ENCODE measurements at places on chromosomes 6 and 20.

- no peak for DNase-seq
Measured at GRCh38 chr6:166803471-166803870, 152.9 kb downstream of the RNASET2 start.

- DNase-seq: no peak
Measured at GRCh38 chr6:10190042-10190441, 224.8 kb downstream of the TFAP2A start.

- DNase-seq: no peak
Measured at GRCh38 chr6:8240301-8240700, 138.0 kb upstream of the EEF1E1 start.

- no peak for DNase-seq
Measured at GRCh38 chr20:45445805-45446562, 23.6 kb upstream of the WFDC2 start.

DNA sequence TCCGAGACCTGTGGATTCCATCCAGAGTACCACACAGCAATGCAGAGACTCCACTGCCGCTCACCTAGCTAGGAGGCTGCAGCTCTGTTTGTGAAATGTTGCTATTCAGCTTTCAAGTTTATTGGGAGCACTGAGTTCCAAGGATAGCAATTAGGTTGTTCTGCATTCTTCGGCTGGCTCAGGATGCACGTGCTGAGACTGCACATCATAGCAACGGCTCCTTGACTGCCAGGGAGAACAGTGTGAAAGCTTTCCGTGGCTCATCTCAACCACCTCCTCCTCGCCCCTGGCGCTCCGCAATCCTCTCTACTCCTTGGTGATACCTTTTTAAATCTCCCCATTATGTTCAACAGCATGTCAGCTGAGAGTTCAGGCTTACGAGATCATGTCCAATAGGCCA is 116.6 kb downstream of the TSHZ2 start:
- DNase-seq: no peak

Measured in cortex of kidney (tissue), 1 donor.